ENCODE measurements at places on chromosomes 5 and 9. TPM values are rescaled to one million over a fixed set of nuclear protein-coding genes. Genes with fewer than 3 reads are reported as not detected.
A peak's percentile ranks its signal among the peaks of the same experiment; 100 is the strongest.

DNA sequence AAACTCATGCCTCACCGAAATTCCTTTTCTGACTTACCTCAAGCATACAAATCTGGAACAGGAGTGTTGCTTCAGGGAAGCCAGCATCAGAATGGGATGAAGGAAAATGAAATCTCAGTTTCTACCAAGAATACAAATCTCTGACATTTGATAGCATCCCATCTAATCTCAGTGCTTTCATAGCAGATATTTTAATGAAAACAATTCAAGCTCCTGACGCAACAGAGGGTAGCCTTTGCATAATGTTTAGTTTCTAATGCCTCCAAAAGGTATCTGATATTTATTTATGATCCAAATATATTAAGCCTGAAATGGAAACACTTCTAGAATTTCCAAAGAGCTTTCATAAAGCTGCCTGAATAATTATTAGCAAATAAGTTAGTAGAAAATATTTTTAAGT lies 251.4 kb downstream of the DEPDC1B start:
- no peak for DNase-seq

DNA sequence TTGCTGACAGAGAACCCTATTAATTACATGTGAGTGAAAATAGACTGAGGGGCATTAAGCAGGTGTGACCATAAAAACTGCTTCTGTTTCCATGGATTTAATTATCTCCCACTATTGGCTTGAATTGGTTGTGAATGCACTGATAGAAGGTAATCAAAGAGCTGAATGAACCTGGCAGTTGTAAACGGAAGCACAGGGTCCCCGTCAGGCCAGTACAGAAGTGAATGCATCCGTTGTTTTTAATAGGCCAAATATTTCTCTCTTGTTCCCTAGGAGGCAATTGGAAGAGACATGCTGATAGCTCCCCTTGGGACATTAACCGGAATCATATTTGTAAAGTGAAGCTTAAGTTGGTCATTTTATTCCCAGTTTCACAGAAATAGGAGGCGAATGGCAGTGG lies 147.0 kb downstream of the CAVIN4 start:
- DNase-seq: no peak

DNA sequence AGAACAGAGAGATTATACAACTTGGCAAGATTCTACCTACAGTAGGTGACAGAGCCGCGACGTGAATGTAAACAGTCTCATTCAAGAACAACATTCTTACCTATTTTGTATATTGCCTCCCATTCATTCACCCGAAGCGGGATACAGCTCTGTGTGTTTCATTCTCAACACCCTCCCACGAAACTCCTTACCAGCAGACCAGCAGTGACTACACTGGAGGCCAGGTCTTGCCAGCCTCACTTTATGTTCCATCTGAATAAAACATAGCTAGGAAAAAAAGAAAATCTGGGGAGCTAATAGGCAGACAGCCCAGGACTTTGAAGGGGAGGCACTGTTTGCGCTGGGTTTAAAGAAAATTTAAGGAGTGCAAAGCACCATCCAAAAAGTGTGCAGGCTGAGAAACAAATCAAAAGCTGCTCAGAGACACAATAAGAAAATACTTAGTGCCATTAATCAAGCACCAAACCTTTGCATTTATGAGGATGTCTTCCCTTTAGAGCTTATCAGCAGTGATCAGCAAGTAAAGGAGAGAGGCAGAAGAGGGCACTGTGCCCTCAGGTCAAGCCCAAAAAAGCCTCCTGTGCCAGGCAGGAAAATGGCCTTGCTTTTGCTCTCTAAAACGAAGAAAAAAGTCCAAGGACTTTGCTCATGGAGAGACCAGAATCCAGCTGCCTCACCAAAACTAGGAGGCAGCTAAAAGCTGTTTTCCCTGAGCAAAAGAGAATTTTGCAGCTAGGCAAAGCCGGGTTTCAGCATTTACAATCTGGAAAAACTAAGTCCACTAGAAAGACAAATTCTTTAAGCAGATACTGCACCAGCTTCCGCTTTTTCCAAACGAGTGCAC lies 295.1 kb downstream of the BNC2 start:
- DNase-seq: no peak

DNA sequence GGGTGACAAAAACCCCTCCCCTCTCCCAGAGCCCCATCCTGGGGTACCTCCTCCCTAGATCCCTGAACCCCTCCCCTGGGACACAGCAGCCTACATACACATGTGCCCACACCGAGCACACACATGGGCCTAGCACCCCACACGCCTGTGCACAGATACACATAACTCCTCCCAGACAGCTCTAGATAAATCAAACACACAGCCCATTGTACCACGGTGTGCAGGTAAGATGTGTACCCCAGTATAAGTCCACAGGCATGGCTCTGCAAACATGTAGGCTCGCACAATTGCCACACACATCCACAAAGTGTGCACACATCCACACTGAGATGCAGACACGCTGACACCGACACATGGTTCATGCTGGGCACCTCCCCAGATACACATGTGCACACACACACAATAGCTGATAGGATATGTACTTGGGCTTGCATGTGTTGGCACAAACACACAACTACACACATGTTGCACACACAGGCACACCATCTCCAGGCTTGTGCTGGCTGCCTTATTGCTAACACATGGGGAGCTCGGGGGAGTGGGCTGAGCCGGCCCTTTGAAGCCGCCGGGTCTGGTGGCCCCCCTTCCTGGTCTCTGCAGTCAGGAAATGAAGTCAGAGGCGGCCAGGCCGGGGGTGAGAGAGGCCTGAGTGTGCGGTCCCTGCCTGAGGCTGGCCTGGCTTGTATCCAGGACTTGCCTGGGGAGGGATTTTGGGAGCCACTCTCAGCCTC lies 30.2 kb downstream of the GOLGA2 start:
- no peak for DNase-seq

- no peak for DNase-seq
Measured at GRCh38 chr9:1460143-1460769, 410.1 kb downstream of the DMRT2 start.

DNA sequence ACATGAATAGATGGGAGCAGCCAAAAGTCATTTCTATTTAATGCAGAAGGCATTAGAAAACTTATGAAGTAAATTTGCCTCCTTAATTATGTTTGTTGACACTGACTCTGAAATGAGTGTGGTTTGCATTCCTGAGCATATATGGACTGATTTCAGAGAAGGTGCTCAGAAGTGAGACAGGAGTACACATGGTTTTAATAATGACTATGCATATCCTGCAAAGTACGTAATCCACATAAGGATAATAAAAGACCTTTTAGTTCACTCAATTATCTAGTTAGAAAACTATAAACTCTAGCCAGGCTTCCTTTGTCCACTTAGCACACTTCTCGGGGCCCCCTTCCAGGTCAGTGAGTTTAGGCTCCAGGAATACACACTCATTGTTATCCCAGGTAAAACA lies 75.7 kb upstream of the SNX2 start:
- DNase-seq: no peak

DNA sequence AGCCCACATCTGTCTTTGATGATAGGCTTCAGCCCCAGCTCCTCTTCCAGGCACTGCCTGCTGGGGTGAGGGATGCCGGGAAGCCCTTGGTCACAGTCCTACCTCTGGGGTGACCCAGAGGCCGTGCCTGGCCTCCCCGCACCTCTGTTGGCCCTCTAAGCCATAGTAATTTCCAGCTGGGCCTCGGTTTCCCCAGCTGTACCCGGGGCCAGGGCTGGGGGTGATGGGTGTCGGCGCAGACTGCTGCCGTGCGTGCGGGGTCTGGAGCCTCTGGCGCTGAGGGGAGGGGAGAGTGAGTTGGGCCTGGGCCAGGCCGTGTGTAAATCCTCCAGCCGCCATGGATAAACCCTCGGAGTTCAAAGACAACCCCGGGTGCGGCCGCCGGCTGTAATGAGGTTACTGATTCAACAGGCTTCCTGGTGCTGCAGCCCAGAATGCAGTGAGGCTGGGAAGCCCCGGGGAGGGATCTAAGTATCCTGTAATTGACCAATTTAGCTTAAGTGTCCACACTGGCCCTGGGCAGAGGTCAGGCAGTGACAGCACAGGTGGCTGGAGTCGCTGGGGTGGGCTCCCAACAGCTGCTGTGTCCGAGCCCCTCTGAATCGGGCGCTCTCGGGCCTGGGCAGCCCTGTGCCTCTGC lies 7.1 kb downstream of the RXRA start:
- no peak for DNase-seq

GRCh38 chr9:79632705-79633104 lies 60.9 kb downstream of the TLE4 start:
- DNase-seq: no peak

- DNase-seq: no peak
Measured at GRCh38 chr5:170388818-170389549, at the start of gene KCNMB1. Gene KCNMB1, minus strand, starts transcription at chr5:170389367. Its CDS starts 3,920 bp downstream, at chr5:170385447.

GRCh38 chr5:44919560-44919959 lies 110.8 kb downstream of the MRPS30 start:
- DNase-seq: no peak

- DNase-seq: no peak
Measured at GRCh38 chr5:117463881-117464570, 889.4 kb upstream of the SEMA6A start.

DNA sequence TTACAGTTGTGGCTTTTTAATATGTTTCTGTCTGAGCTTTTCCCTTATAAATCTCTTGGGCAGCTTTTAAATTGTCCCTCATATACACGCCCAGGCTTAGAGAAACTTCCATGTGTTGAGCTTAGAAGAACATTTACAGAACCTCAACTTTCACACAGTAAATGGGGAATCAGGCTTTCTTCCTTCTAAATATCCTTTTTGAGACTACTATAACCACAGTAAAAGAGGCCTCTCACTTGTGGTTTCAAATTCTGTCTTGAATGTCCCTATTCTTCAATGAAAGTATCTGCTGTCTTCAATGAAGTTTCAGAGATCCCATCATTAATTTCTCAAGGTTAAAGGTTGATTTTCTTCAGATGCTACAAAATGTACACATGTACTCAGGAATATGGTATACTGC lies 588.6 kb upstream of the DMAC1 start:
- no peak for DNase-seq

GRCh38 chr5:5886812-5887486 lies 464.5 kb downstream of the ICE1 start:
- DNase-seq: no peak

DNA sequence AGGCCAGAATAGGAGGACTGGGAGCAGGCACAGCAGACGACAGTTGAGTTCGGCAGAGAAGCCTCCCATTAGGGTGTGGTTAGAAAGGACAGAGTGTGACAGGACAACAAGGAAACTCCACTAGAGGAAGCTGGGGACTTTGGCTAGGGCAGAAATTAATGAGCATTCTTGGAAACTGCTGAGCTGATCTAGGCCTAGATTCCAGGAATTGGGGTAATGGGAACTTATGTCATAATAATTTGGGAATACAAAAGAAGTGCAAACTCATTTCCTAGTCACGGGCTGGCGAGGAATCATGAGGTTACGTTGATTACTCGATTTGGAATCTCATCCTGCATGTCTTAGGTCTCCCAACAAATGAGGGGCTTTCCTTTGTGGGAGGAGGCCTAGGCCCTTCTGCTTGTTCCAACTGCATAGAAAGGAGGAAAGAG lies 144.6 kb upstream of the RPS23 start:
- DNase-seq: peak; percentile 45

DNA sequence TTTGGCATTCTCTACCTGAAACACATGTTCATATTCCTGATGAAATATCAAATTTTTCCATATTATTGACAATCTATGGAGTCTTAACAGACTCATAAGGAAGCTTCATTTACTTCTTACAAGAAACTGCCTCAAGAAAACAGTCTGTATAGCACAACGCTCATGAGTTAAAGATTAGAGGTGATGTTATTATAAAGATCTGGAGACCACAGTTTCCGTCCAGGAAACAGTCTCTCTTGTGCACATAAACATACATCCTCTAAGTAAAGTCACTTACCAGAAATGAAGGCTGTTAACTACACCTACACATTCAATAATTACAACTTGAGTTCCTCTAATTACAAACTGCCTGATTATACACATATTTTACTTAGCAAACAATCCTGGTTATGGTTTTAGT lies 86.9 kb downstream of the RAPGEF6 start:
- no peak for DNase-seq

DNA sequence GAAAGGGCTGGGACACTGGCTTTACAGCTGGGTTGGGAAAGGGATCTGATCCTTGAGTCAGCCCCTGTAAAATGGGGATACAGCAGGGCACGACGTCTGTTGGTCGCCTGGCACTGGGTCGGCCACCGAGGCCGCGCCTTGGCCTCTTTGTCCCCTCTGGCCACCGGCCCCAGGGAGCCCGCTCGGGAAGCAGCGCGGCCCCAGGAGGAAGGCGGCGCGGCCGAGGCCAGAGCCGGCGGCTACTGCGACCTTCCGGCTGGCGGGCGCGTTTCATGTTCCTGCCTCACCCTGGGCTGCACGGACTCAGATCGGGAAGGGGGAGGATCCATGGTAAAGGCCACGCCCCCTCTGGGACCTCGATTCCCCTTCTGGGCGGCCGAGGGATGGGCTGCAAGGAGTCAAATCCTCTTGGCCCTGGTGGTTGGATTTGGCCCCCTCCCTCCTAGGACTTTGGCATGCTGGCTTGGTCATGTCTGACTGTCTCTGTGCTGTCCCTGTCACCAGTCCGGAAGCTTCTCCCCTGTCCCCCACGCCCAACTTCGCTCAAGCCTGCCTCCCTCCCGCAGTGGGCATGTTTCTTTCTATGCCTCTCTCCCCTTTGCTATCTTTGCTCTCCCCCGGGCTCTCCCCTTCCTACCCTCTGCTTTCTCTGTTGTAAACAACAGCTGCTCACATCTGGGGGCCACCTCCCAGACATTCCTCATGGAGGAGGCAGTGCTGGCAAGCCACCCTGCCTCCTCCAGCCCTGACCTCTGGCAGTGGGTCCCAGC lies 25.8 kb downstream of the FPGS start:
- DNase-seq: peak; percentile 78

DNA sequence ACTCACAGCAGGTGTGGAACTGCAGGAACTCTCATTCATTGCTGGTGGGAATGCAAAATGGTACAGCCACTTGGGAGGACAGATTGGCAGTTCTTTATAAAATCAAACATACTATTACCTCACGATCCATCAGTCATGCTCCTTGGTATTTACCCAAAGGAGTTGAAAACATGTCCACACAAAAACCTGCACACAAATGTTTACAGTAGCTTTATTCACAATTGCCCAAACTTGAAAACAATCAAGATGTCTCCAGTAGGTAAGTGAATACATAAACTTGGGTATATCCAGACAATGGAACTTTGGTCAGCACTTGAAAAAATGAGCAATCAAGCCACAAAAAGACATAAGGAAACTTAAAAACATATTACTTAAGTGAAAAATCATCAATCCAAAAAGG lies 215.5 kb downstream of the IRX1 start:
- no peak for DNase-seq

The NOL6 gene
- 20.8 TPM for total RNA-seq

The PROB1 gene
- 1.9 TPM for total RNA-seq

The SNCB gene
- total RNA-seq: not detected

The HSD17B3 gene
- total RNA-seq: 1.4 TPM

The HAPLN1 gene
- 2.0 TPM for total RNA-seq

The CXCL14 gene
- 27.5 TPM for total RNA-seq

Measured in thoracic aorta (tissue), 2 donors.